Caco-2 (cell line): ENCODE measurements at places on chromosomes 1 and 21. TPM values are rescaled to one million over a fixed set of nuclear protein-coding genes. Genes with fewer than 3 reads are reported as not detected.

HLX gene
- total RNA-seq, result 0.28 TPM in 1 of 2 replicates, not detected in the other

FAM78B gene
- total RNA-seq, result 0.21 TPM in 1 of 2 replicates, not detected in the other

FCRL4 gene
- total RNA-seq, result not detected in 2 replicates

RYR2 gene
- 3.4 and 3.6 TPM in 2 replicates for total RNA-seq

GJA4 gene
- total RNA-seq, result not detected in 2 replicates

AMY1B gene
- total RNA-seq, result not detected in 2 replicates

- no peak for DNase-seq
Measured at GRCh38 chr1:37056325-37056724, 22.0 kb upstream of the GRIK3 start.

DNA sequence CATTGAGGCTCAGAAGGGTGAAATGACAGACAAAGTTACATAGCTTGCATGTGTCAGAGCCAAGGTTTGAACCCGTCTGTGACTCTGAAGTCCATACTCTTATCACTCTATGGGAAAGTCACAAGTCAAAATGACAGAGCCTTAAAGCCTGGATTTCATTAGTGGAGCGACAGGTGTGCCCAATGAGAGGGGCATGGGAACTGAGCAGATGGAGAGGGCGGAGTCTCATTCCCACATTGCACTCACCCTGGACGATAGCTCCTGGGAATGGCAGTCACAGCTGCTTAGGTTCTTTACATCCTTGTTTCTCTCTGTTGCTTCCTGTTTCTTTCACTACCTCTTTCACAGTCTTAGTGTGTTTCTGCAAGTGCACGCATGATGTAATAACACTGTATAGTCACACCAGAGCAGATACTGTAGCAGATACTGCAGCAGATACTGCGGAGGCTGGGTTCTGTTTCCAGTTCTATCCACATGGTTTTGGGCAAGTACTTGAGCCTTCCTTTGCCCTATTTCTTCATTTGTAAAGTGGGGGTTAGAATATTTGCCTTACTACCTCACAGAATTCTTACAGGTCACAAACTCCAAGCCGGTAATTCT, 127.2 kb downstream of the ZSCAN20 start:
- no peak for DNase-seq

GRCh38 chr1:234704106-234704887, 94.3 kb upstream of the IRF2BP2 start:
- DNase-seq, result no peak

DNA sequence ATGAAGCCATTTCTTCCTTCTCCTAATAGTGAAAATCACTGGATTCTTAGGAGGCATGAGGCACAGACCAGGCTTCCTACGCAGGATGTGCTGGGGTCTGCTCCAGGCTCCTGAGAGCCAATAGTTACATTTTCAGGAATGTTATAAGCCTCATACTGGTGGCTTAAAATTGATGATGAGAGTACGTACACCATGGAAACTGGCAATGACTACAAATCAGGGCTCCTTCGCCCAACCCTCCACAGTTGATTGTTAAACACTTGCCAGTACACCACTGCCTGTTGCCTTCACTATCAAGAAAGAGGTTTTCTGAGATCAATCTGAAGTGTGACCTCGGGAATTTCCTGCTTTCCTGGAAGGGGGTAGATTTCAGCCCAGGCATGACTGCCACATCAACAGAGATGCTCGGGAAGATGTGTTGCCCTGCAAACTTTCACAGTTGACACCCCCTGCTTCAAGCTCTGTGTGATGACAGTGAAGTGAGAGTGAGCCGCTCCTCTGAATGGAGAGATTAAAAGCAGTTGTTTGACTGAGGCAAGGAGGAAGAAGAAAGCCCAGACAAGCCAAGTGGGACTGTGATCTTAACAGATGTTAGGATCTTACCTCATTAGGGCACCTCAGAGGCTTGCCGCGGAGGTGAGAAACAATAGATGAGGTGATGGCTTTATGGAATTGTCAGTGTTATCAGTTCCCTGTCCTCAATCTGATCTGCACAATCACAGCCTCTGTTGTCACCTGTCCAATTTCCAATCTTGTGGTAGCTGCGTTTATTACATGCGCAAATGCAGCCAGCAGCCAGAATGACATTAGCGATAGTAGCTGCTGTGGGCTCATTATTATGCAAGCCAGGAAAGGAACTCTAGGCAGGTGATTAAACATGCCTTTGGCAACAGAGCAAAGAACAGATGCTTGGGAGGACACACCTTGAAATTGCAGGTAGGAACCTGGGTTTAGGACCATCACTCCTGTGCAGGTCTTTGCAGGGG, 277.3 kb downstream of the KAZN start:
- DNase-seq, result peak; percentile 8

DNA sequence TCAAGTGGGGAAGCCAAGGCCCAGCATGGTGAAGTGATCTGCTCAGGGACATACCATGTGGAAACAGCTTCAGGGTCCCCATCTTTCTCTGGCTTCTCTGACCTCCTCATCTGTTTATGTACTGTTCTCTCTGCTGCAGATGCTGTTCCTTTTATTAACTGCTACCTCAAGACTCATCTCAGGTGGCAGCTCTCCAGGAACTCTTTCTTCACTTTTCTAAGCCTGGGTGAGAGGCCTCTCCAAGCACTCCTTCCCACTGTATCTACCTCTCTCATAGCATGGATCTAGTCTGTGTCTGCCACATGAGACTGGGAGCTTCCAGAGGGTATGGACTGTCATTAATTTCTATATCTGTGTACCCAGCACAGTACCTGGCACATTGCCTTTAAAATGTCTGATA, 73.4 kb upstream of the PPM1J start:
- DNase-seq, result no peak

GRCh38 chr1:196660272-196660671, 8.4 kb downstream of the CFH start:
- no peak for DNase-seq

GRCh38 chr1:70353601-70354331, 756 bp downstream of the ANKRD13C start:
- DNase-seq, result no peak

GRCh38 chr1:20110679-20111078, 8.7 kb downstream of the PLA2G2D start:
- DNase-seq, result no peak

- no peak for DNase-seq
Measured at GRCh38 chr1:11540773-11541160, 61.8 kb downstream of the DISP3 start.

DNA sequence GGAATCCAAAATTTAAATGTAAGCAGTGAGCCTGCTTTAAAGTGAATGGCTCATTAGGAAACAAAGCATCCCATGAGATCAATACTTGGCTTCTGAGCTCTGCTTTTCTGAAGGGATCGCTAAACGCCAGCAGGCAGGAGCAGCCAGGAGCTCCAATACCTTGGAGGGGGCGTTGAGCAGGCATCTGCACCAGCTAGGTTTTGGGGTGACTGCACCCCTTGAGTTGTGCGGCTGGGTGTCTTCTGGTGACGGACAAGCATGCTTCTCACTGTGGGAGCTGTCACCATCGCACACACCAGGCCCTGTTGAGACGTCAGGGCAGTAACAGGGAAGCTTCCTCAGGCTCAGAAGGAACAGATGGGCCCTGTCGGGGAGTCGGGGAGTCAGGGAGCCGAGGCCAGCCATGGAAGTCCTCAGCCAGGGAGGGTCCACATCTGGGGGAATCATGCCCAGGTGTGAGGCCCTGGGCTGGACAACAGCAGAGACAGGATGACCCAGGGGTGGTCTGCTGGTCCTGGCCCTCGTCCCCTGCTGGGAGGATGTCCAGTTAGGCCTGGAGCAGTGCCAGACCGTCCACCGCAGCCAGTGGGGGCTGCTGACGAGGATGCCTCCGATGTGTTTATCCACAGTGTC, 57.9 kb upstream of the ADARB1 start:
- DNase-seq, result no peak

DNA sequence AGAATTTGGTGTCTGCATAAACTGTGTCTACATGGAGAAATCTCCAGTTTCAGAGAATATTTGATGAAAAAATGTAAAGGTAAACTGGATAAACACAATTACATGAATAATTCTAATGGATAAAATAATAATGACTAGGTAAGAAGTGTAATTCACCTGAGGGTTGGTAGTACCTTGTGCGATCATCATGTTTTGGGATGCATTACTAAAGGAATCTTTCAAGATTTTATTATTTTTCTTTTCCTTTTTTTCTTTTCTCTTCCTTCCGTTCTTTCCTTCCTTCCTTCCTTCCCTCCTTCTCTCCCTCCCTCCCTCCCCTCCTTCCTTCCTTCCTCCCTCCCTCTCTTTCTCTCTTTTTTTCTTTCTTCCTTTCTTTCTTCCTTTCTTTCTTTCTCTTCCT, 818.7 kb downstream of the LTN1 start:
- DNase-seq, result no peak

DNA sequence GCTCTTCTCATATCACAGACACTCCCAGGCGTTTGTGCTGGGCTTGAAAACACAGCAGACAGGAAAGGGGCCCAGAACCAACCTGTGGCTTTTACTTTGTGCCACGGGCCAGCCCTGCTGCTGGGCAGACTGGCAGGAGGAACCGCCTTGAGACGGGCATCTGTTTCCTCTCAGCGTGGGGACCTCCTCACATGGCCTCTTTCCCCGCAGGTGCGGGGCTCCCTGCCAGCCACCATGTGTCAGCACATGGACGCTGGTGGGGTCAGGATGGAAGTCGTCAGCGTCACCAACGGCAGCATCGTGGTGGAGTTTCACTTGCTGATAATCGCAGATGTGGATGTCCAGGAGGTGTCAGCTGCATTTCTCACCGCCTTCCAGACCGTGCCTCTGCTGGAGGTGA, 47.8 kb downstream of the UMODL1 start:
- no peak for DNase-seq

- peak; percentile 2 for DNase-seq
Measured at GRCh38 chr1:149844101-149844500, 55.3 kb upstream of the BOLA1 start.

DNA sequence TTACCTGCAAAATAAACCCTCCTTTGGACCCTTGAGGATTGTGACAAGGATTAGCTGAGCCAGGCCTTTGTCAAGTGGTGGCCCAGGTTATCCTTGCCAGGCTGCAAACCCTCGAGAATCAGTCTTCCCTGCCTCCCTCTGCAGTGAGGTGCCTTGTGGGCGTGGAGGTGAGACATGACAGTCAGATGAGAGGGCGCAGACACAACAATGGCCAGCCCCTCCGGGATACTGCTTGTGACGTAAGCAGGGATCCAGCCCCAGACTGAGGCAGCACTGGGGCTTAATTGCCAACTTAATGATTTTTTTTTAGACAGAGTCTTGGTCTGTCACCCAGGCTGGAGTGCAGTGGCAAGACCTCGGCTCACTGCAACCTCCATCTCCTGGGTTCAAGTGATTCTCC, 104.6 kb downstream of the LAMC2 start:
- no peak for DNase-seq

- no peak for DNase-seq
Measured at GRCh38 chr1:89556726-89557444, 32.3 kb downstream of the LRRC8B start.

DNA sequence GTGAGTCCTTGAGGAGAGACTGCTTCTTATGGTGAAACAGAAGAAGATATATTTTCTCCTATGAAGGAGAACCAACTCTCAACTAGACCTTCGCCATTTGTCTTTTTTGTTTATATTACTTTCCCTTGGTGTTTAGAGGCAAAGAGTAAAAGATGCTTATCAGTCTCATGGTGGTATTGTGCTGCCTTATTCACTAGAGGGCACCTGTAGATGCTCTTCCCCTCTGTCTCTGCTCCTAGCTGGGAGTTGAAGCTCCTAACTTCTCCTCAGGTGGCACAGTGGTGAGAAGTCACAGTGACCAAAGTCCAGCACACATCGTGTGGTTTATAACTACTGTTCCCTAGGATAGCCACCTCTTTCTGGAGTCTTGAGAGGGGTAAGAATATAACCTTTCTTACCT, 1359.6 kb downstream of the PLA2G4A start:
- no peak for DNase-seq

DNA sequence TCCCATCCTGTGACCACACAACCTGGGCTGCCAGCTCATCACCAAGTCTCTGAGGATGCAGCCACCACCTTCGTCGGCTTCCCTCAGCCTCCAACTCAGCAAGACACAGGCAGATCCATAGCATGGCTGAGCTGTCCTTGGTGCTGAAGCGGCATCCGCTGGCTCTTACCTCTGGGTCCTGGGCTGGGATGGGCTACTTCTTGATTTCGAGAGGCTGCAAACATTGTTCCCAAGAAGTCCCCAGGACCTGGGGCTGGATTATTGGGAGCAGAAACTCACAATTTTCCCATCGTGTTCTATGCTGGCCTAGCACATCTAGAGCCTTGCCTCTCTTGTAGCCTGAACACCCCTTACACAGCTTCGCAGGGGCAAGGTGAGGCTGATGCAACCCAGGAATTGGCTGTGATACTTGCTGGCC, 24.9 kb upstream of the C1QA start:
- DNase-seq, result peak; percentile 72

DNA sequence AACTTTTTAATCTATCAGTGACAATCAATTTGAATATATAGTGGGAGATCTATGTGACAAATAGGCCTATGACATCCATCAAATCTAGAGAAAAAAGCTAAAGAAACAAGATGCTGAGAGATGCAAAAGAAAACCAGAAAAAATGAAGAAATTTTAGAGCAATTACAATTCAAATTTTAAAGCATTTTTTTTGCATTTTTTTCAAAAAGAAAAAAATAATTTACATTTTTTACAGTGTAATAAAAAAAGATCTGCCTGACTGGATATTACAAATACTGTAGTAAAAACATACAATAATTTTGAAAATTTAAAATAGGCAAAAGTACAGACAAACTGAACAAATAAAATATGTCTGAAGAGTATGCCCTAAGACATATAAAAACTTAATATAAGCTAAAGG, 14.4 kb downstream of the CD34 start:
- DNase-seq, result no peak

- DNase-seq, result no peak
Measured at GRCh38 chr1:89005286-89006151, 13.1 kb upstream of the KYAT3 start.

- no peak for DNase-seq
Measured at GRCh38 chr1:13794231-13795187, 94.5 kb downstream of the PRDM2 start.
